ENCODE measurements at places on chromosomes 13 and 19. TPM values are rescaled to one million over a fixed set of nuclear protein-coding genes. Genes with fewer than 3 reads are reported as not detected.

The ZNF208 gene
- total RNA-seq: 13.8 TPM

The RAB20 gene
- total RNA-seq: 2.4 TPM

The GARIN5A gene
- 0.39 TPM for total RNA-seq

The MAP2K7 gene
- 39.0 TPM for total RNA-seq

The TTC9B gene
- total RNA-seq: 1.1 TPM

The LRRC25 gene
- not detected for total RNA-seq
